Fibroblast of villous mesenchyme (primary cell): ENCODE measurements at places on chromosomes 5 and 9. TPM values are rescaled to one million over a fixed set of nuclear protein-coding genes. Genes with fewer than 3 reads are reported as not detected.

Gene SHC3
- 7.4 and 11.7 TPM in 2 replicates for total RNA-seq

Gene RNF183
- total RNA-seq: not detected in 2 replicates

Gene SV2C
- not detected in 2 replicates for total RNA-seq

Gene CATSPER3
- total RNA-seq: under 0.01 TPM in 1 of 2 replicates, not detected in the other

Gene JAKMIP2
- 3.2 and 3.5 TPM in 2 replicates for total RNA-seq

Gene ROPN1L
- 0.32 and 0.43 TPM in 2 replicates for total RNA-seq

Gene ASPN
- 1.6 and 3.9 TPM in 2 replicates for total RNA-seq

Gene CDKN2A
- 20.7 and 32.5 TPM in 2 replicates for total RNA-seq

Gene PDE6A
- total RNA-seq: under 0.01 TPM in 1 of 2 replicates, not detected in the other

Gene PCDHGA1
- 0.64 and 0.86 TPM in 2 replicates for total RNA-seq

Gene WHRN
- total RNA-seq: 1.3 and 1.6 TPM in 2 replicates

Gene CLIC3
- total RNA-seq: 19.0 and 43.2 TPM in 2 replicates

Gene PCDHB10
- total RNA-seq: under 0.01 and 0.32 TPM in 2 replicates

Gene NR5A1
- total RNA-seq: not detected in 2 replicates

Gene BARHL1
- not detected in 2 replicates for total RNA-seq

Gene CCDC152
- 0.86 and 0.97 TPM in 2 replicates for total RNA-seq

Gene SLC46A2
- total RNA-seq: not detected in 2 replicates

Gene PGM5
- 2.6 and 5.8 TPM in 2 replicates for total RNA-seq

Gene CCDC187
- under 0.01 TPM in 2 replicates for total RNA-seq

Gene SH3GL2
- total RNA-seq: 0.32 and 0.43 TPM in 2 replicates

Gene FAM53C
- 34.1 and 46.6 TPM in 2 replicates for total RNA-seq

Gene PIP5K1B
- total RNA-seq: under 0.01 TPM in 2 replicates

Gene C9orf50
- 0.32 TPM in 1 of 2 replicates, not detected in the other for total RNA-seq

Gene FOXD4L4
- under 0.01 TPM in 1 of 2 replicates, not detected in the other for total RNA-seq

Gene IL9
- not detected in 2 replicates for total RNA-seq

Gene RPL7A
- 1,651 and 1,997 TPM in 2 replicates for total RNA-seq

Gene ZBTB34
- 6.9 and 8.1 TPM in 2 replicates for total RNA-seq

Gene TRIM36
- total RNA-seq: 0.97 and 2.2 TPM in 2 replicates

Gene CCT5
- total RNA-seq: 313 and 425 TPM in 2 replicates

Gene GMCL2
- not detected in 2 replicates for total RNA-seq

Gene TOR4A
- 39.3 and 42.3 TPM in 2 replicates for total RNA-seq

Gene SLC34A1
- total RNA-seq: not detected in 2 replicates

Gene OMD
- total RNA-seq: not detected in 2 replicates

Gene MARCOL
- total RNA-seq: not detected in 2 replicates

Gene MRRF
- total RNA-seq: 26.4 and 29.4 TPM in 2 replicates

Gene FST
- total RNA-seq: 29.8 and 52.5 TPM in 2 replicates

Gene PPP2R2B
- total RNA-seq: under 0.01 and 2.2 TPM in 2 replicates

Gene PCDHGA11
- total RNA-seq: 11.0 and 15.5 TPM in 2 replicates

Gene SLC1A3
- total RNA-seq: 1.3 and 4.8 TPM in 2 replicates

Gene POLR3G
- total RNA-seq: 4.5 and 5.2 TPM in 2 replicates

Gene IFNA21
- total RNA-seq: not detected in 2 replicates

Gene HACD4
- total RNA-seq: 10.0 and 22.0 TPM in 2 replicates

Gene GTF2H2C
- total RNA-seq: 36.1 and 47.5 TPM in 2 replicates

Gene GPR151
- not detected in 2 replicates for total RNA-seq

Gene CDC20B
- total RNA-seq: not detected in 2 replicates

Gene DNAH5
- total RNA-seq: 0.97 and 1.3 TPM in 2 replicates

Gene GFI1B
- total RNA-seq: under 0.01 and 0.32 TPM in 2 replicates

Gene ARL15
- total RNA-seq: 28.1 and 35.8 TPM in 2 replicates

Gene NIPAL4
- total RNA-seq: 1.7 and 2.3 TPM in 2 replicates

Gene IRX2
- total RNA-seq: 0.32 and 3.0 TPM in 2 replicates

Gene KIAA0825
- total RNA-seq: 4.8 and 9.5 TPM in 2 replicates

Gene PCDHB6
- total RNA-seq: under 0.01 TPM in 2 replicates

Gene LCN9
- not detected in 2 replicates for total RNA-seq

Gene GABBR2
- under 0.01 TPM in 1 of 2 replicates, not detected in the other for total RNA-seq

Gene PHF24
- total RNA-seq: not detected in 2 replicates
